ENCODE measurements at places on chromosomes 6 and 20.

DNA sequence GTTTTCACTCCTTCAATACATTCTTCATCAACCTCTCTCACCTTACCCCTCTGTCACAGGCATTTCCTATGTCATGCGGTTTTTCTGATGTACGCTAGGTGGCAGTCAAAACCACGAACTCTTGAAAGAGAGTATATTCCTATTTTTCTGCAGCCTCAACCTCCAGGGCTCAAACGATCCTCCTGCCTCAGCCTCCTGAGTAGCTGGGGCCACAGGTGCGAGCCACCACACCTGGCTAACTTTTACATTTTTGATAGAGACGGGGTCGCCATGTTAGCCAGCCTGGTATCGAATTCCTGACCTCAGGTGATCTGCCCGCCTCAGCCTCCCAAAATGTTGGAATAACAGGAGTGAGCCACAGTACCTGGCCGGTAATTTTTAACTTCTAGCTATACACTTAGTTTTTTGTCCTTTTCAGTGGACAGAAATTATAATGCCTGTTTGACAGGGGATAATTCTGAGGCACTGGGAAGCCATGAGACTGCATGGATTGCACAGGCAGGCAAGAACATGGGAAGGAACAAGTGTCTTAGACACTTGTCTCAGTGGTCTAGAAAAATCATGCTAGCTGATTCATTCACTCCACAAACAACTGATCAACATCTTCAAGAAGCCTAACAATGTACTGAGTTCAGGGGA is 22.5 kb upstream of the HFE start:
- no peak for DNase-seq

- DNase-seq, result no peak
Measured at GRCh38 chr20:33910056-33910455, 83.7 kb upstream of the RALY start.

- DNase-seq, result no peak
Measured at GRCh38 chr20:16407251-16408067, 165.8 kb downstream of the KIF16B start.

GRCh38 chr6:105594821-105595220 is 191.9 kb upstream of the PREP start:
- no peak for DNase-seq

Measured in GM12878 (cell line).